ENCODE measurements at places on chromosomes 4 and X.

DNA sequence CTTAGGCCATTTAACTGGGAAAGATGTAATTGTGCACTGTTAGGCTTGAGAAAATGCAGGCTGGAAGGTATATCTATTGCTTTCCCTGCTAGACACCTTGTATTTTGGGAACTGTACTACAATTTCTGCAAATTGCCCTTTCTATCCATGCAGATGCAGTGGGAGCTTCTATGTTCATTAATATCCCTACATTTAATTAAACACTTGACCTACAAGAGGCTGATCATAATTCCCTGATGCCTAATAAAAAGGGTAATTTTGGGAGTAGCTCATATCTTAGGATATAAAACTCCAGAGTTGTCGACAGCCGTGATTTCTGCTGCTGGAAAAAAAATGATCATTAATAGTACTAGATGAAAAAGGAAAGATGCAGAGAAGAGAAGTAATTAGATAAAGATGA, 19.7 kb downstream of the DTHD1 start:
- DNase-seq, result no peak

DNA sequence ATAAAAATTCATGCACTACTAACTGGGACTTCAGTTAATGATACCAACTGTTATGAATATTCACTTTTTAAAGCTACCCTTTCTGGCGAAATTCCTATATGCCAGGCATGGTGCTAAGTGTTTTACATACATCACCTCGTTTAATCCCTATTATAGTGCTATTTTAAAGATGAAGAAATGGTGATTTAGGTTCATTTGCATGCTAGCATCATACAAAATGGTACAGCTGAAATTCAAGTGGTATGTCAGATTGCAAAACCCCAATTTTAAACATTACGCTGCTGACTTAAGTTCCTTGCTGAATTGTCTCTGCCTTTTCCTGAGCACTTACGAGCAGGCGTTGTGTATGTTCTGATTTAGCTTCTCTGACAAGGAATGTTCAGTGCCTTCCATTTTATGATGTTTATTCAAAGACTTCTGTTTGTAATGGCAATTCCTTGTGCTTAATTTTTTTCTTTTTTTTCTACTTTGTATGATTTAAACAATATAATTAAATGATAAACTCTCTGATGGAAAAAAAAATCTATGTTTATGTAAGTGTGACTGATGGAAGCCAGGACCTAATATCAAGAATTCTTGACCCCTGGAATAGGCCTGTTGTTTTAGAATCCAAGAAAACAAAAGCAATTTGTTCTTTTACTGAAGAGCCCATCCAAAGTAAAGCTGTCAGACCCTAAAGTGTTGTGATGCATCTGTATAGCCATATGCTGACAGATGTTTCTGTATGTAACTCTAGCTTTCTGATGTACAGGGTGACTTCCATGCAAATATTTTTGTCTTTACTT, 148.1 kb downstream of the PCDH7 start:
- no peak for DNase-seq

DNA sequence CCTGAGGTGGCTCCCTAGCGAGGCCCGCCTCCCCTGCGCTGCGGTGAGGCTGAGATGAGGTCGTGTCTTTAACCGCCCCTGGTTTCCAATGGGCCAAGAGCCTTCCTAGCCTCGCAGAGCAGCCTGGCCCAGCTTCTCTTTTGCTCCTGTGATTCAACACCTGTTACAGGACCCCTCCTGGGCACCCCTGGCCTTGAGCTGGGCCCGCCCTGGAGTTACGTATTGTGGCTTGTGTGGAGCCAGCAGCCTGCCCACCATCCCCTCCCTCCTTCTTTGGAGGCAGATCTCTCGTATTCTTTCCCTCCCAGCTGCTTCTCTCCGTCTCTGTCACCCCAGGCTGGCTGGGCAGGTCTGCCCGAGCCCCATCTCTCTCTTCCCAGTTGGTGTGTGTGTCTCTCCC, 19.3 kb upstream of the UBA1 start:
- no peak for DNase-seq

DNA sequence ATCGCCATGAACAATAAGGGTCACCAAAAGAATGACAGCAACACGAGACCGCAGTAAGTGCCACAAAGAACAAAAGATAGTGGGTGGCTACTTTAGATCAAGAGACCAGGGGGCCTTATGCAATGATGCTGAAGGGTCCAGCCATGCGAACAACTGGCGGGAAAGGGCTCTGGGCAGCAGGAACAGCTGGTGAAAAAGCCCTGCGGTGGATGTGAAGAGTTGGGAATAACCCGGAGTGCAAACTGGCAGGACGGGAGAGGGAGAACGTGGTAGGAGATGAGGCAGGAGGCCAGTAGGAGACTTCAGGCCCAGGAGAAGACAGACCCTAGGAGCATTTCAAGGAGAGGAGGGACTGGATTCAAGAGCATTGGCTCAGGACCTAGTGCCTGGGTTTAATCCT, 120.2 kb downstream of the AFAP1 start:
- DNase-seq, result no peak

- peak; percentile 21 for DNase-seq
These were observed 405.9 kb downstream of the ADGRL3 start for GRCh38 chr4:61605984-61606383.

DNA sequence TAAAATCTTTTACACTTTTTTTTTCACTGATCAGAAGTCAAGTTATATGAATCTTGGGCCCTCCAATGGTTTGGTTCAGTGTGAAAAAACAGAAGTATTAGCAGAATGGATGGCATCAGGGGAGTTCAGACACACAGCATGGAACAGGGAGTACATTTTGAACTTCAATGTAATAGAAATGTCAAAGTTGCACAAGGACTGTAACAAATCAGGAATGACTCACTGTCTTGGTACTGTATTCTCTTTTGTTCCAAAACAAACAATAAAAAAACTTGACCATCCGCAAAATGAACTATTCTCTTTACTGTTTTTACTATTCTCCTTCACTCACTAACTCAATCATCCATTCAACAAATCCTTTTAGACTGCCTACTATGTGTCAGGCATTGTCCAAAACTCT, 401.0 kb downstream of the FSTL5 start:
- no peak for DNase-seq

DNA sequence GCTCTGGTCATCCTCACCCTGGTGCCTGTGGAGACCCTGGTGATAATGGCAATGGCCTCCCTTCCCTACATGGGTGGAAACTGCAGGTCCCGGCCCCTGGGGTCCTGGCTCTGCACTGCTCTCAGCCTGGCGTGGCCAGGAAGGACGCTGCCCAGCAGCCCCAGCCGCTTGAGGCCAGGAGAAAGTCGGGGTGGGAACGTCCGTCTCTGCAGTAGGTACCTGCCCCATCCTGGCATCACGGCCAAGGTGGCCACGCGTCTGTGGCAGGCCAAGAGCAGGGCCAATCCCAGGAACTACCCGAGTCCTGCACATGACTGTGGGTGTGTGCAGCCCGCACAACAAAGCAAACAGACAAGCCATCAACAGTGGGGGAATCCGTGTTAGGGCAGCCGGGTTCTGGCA, 33.8 kb downstream of the FGFRL1 start:
- DNase-seq, result no peak

DNA sequence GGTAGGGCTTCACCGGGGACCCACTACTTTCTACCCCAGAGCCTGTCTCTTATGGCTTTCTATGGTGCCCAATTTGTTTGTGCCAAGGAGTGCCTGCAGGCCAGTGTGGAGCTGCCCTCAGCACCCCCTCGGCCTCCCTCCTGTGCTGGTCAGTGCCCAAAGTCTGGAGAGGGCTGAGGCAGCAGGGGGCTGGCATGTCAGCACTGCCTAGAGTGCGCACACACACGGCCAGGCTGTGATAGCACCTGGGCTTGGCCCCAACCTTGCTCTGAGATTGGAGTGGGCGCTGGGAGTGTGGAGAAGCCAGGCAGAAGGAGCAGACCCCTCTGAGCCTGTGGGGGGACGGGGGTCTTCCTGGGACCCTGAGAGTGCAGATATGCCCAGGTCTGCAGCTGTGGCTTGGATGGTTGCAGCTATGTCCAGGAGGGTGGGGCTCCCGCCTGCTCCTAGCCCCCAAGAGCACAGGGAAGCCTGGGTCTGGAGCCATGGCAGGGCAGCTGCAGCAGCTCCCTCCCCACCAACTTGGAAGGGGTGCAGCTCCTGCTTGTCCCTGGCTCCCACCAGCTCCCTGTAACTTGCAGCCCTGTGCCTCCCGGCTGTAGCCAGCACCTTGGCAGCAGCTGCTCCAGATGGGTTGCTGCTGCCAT, 46.3 kb downstream of the GAGE1 start:
- no peak for DNase-seq

DNA sequence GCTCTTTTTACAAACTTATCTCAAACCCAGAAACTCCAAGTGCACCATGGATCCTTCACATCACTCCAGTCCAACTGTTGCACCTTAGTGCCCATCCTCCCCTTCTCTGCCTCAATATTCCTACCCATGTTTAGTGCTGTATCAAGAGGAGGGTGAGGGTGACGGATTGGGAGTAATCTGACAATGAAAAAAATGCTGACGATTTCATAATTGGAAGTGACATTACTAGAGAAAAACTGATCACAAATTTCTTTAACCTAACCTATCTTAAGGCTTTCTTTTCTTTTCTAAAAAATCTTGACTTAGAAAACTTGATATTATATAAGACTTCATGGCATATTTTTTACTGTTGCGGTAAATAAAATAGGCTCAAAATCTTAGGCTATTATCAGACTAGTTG, 1.5 kb upstream of the DCAF12L2 start:
- DNase-seq, result no peak

- no peak for DNase-seq
These were observed 51.3 kb downstream of the SOD3 start for GRCh38 chr4:24846716-24847115.

DNA sequence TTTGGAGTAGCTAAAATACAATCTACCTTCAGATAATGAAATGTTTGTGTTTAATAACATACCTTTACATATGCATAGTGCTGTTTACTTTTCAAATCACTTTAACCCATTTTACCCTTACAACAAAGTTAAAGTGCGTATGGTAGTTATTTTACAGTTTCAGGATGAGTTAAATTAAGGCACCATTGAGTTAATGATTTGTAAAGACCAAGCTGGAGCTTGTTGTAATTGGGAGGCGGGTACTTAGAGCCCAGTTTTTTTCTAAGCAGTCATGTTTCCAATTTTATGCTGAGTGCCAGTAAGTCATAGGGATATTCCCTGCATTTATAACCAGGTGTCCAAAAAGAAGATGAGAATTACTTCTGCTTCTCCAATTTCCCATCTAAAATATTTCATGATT, 84.2 kb upstream of the NRK start:
- DNase-seq, result no peak

- no peak for DNase-seq
These were observed 16.5 kb upstream of the MXRA5 start for GRCh38 chrX:3362956-3363355.

GRCh38 chr4:83885256-83886182, 349.6 kb downstream of the GPAT3 start:
- DNase-seq, result no peak

GRCh38 chrX:103197721-103198306, 17.1 kb upstream of the BEX4 start:
- DNase-seq, result no peak

DNA sequence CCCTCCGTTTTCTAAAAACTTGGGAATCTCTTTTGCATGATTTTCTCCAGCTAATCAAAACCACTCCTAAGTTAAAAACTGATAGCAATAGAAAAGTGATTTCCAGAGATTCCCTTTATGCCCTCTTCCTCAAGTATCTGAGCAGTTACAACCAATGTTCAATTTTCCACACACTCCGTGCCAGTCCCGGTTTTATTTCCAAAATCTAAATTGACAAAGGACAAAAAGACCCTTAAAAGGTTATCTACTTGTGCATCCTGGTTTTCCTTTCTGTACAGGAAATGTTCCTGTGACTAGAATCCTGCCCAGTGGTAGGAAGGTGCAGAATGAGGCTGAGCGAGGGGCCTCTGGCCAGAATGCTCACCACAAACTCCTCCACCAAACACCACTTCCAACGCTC, 1.3 kb downstream of the SFRP2 start:
- no peak for DNase-seq

DNA sequence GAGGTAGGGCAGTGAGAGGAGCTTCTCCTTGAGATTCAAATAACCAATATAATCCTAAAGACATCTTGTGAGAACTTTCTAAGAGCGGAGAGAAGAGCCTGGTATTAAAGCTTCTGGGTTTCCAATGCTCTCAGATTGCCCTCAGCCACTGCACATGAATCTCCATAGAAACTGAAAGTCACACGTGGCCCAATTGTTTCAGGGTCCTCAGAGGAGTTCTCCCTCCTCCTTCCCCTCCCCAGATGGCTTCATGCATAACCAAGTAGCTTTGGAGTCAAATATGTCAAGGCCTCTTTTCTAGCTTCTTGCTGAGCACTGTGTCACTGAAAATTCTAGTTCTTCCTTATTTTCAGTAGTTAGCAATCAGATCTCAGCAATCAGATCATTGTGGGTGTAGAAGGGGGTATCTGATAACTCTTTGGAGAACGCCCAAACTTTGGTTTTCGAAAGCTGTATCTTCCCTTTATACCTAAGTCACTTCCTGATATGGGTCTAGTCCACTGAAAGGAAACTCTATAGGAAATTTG, 2.2 kb downstream of the BTK start:
- peak; percentile 11 for DNase-seq

DNA sequence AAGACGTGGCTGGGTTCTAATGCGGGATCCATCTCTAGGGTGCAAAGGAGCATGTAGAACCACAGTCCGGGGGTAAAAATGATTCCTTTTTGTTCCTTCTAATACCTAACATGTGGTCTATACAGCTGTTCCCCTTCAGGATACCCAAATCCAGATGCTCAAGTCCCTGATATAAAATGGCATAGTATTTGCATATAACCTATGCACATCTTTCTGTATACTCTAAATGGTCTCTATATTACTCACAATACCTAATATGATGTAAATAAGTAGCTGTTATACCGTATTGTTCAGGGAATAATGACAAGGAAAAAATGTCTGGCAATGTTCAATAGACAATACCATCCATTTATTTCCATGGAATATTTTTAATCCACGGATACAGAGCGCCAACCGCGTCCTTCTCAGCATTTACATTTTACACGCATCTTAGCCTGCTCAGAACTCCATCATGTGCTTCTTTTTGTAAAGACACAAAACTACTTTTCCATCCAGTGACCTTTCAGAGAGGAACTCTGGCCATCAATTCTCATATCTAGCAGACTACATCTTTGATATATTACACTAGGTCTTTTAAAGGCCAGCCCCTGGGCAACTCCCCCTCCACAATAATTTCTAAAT, 31.9 kb downstream of the ACSL1 start:
- no peak for DNase-seq

- peak; percentile 8 for DNase-seq
These were observed 142.5 kb upstream of the MED14 start for GRCh38 chrX:40877887-40878286.

- DNase-seq, result no peak
These were observed 144.9 kb downstream of the GPM6A start for GRCh38 chr4:175667122-175667521.

- DNase-seq, result no peak
These were observed 79.4 kb upstream of the HELT start for GRCh38 chr4:184938871-184939270.
